Skeletal muscle cell (primary cell): ENCODE measurements at places on chromosomes 1 and 21.

GRCh38 chr1:70084314-70084915 is 121.0 kb downstream of the LRRC40 start:
- no peak for DNase-seq

DNA sequence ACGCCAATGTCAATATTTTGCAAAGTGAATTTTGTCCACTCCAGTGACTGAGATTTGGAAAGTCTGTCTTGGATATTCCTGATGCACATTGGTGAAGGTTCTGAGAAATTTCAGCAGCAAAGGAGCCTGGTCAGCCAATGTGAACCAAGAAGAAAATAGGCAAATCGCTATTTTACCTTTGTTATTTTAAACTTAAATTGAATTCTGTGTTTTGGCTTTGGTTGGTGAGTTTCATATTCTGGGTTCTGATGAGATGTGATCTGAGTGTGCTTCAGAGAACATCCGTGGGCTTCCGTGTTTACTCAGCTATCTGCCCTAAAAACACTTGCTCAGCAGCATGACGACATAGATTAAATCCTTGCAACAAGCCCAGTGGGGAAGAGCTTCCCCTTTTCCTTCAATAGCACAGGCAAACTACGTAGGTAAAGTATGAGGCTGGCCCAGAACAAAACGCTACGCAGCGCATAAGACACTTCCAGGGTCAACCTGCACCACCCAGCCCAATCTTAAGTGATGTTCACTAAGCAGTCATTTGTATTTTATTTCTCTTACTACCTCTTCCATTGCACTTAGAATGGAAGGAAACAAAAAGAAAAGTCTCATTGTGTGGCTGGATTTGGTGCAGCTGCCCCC is 176.4 kb upstream of the KAZN start:
- DNase-seq = no peak

- peak; percentile 70 for DNase-seq
Observed at GRCh38 chr1:28417441-28417922, 47.9 kb downstream of the PHACTR4 start.

- DNase-seq = no peak
Observed at GRCh38 chr1:109845658-109846057, 65.0 kb upstream of the CSF1 start.

DNA sequence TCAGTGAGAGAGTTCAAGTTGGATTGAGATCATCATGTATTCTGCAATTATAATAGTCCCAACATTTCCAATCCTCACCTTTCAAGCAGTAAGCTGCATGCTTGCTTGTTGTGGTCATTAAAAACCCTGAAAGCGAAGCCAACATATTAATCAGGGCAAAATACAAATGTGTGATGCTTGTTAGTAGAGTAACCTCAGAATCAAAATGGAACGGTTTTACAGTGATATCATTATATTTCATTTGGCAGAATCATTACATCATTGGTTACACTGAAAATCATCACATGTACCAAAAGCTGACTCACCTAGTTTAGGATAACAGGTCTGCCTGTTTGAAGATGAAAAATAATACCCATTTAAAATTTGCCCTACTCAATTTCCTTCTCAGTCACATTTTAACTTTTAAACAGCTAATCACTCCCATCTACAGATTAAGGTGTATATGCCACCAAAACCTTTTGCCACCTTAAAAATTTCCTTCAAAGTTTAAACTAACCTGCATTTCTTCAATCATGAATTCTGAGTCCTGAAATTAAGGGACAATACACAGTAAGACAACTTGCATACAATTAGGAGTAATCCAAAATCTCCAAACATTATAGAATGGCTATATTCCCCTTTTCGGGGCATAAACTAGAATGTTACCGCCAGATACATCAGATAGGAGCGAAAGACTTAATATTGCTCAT is 3.5 kb downstream of the GAS5 start:
- DNase-seq = no peak

DNA sequence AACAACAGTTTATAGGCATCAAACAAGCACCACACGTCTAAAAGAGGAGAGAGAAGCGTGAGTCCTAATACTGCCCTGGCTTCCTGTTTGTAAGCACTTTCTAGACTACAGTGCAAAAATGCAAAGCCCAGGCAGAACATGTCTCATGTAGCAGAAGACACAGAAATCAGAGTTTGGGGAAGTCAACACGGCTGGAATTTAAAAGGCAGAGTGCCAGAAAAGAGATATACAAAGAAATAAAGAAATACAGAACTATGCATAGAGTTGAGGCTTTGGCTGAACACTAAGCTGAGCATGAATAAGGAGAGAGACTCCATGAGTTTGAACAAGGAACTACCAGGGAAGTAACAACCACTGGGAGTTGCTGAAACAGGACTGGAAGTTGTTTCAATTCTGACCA is 566.6 kb upstream of the NR5A2 start:
- no peak for DNase-seq

DNA sequence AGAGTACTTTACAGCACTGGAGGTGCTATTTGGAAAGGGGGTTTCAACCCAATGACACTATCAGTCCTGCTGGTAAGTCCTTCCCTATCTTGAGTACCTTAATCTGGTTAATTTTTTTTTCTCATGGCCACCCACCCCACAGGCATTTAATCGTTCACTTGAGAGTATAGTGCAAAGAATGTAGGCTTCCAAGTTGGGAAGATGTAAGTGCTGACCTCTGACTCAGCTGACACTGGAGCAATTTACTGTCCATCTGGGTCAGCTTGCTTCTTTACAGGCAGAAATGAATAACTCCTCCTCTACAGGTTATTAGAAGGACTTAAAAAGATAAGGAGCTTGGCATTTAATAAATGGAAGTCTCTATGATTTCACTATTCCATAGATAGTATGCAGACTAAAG is 89.6 kb downstream of the AK5 start:
- no peak for DNase-seq

DNA sequence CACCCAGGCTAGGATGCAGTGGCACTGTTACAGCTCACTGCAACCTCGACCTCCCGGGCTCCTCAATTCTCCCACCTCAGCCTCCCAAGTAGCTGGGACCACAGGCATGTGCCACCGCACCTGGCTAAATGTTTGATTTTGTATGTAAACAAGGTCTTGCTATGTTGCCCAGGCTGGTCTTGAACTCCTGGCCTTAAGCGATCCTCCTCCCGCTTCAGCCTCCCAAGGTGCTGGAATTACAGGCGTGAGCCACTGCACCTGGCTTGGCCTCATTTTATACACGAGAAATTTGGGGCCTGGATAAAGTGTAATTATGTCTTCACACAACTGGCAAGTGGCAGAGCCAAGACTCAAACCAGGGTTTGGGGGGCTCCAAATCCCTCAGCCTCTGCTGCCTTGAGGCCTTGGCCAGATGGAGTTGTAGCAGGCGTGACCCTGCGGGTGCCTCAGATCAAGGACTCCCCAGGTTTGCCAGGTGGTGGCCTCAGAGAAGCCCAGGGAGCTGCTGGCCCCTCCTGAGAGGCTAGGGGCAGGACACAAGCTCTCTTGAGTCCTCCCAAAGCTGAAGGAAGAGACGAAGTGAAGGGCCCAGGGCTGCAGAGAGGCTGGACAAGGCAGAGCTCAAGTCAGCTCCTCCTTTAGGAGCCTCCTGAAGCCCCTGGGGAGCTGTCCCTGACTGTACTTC is 61.7 kb downstream of the MDM4 start:
- no peak for DNase-seq

GRCh38 chr21:41537356-41537755 is 29.4 kb upstream of the TMPRSS2 start:
- DNase-seq = no peak

GRCh38 chr1:216710055-216710454 is 13.2 kb downstream of the ESRRG start:
- no peak for DNase-seq

DNA sequence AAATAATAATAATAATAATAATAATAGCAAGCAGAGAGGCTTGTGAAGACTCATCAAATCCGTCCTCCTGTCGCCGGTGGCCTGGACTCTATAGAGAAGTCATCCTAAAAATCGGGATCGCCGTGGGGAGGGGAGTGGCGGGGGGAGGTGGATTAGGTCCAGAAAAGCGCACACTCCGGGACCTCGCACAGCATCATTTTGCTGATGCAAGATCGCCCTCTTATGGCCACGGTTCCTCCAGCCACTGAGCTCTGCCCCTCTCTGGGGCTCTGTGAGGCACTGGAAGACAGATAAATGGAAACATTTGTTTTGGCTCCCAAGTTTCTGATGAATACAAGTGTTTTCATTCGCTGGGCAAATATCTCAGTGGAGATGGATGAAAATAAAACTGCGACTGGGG is 612.0 kb downstream of the MATN1 start:
- DNase-seq = no peak

DNA sequence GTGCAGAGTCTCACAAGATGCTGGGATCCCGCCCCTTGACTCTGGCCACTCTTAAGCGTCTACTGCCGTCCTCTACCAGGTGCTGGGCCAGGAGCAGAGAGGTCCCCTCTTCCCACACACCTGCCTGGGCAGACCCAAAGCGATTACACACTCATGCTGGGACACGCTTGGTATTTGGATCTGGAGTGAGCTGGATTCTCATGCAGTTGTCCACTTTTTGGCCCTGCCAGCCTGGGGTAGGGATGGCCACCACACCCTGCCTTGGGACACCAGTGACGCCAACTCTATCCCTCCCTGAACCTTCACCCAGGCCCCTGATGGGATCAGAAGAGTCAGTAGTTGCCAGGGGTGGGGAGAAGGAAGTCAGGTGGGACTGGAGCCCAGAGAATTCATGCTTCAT is 28.6 kb downstream of the ITPKB start:
- DNase-seq = no peak

- DNase-seq = peak; percentile 31
Observed at GRCh38 chr21:35349376-35350080, 300.4 kb upstream of the RUNX1 start.

GRCh38 chr1:227437495-227438008 is 119.3 kb upstream of the CDC42BPA start:
- DNase-seq = no peak

GRCh38 chr1:40594187-40594531 is 62.7 kb downstream of the ZNF684 start:
- DNase-seq = no peak

DNA sequence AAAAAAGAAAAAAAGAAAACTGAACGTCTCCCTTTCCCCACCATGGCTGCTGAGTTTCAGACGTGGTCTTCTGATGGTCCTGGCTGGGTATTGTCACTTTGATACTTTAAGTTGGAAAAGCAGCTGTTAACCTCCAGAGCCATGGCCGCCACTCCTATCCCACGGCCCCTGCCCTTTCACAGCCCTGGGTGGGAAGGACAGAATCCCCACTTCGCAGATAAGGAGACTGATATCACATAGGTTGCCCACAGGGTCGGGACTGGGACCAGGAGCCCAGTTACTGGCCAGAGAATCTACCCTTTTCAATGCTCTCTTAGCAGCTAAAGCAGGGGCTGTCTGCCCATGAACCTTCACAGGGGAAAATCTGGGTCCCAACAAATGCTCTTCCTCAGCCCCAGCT is 16.8 kb downstream of the BMP8A start:
- DNase-seq = no peak

DNA sequence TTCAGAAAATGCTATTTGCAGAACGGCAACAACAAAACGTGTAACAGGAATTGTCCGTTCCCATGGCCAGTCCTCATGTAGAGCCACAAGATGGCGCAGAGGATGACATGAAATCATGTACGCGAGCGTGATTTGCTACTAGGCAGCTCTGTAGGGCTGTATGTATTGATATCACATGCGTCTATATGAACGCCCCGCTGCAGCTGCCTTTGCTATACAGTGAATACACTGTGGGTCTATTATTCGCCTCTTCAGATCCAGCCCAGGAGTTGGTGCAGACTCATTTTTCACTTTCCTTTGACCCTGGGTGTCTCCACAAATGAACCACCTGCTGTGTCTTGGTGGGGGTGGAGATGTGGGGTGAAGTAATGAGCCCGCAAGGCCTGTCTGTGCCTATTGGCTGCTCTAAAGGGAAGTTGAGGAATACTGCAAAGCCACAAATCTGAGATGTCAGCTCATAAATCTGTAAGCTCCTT is 361.5 kb downstream of the KIF26B start:
- no peak for DNase-seq

DNA sequence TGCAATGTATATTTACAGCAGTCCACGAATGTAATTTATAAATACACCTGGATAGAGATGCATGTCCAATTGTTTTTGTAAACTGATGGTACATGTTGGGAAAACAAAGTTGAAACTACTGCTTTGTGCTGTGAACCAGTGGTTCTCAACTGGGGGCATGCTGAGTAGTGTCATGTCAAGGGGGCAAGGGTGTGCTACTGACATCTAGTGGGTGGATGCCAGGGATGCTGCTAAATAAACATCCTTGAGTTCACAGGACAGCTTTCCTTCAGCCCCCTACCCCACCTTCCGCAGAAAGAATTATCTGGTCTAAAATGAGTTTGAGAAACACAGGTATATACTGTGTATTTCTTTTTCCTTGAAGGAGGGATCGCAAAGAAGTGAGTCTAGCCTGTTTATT is 95.9 kb downstream of the RASAL2 start:
- no peak for DNase-seq

DNA sequence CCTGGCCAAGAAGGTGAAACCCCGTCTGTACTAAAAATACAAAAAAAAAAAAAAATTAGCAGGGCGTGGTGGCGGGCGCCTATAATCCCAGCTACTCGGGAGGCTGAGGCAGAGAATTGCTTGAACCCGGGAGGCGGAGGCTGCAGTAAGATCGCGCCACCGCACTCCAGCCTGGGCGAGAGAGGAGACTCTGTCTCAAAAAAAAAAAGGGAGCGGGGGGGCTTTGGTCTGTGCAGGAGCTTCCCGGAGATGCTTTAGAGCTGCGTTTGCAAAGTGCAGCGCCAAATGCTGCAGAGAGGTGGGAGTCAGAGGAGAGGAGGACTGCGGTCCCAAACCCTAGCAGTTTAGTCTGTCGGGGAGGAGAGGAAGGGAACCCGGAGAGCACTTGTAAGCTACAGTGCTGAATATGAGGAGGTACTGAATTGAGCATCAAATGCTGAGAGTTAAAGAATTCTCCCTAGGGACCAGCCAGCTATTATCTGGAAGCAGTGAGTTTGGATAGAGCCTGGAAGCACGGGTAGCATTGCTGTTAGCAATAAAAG is 569 bp downstream of the FALEC start:
- DNase-seq = no peak

DNA sequence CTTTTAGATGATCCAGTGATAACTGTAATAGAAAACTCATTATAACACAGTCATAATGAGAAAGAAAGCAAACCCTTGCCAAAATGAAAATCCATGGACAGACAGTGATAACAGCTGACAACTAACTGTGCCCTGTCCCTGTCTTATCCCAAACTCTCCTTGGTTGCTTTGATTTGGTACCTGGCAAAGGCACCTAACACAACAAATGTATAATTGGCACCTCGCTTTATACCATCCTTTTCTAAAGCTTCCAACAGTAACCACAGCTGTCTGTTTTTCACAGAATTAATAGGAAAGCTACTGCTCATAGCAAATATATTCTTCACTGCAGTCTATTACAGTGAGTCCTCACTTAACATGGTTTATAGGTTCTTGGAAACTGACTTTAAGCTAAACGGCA is 118.4 kb upstream of the KRTAP19-8 start:
- no peak for DNase-seq

GRCh38 chr1:41915786-41916571 is 2.7 kb downstream of the HIVEP3 start:
- DNase-seq = no peak

GRCh38 chr1:57222801-57223200 is 201.1 kb downstream of the DAB1 start:
- DNase-seq = no peak

GRCh38 chr1:158400871-158401270 is 1.6 kb upstream of the OR10T2 start:
- DNase-seq = no peak
